ENCODE measurements at places on chromosomes 6 and 20.
A peak's percentile ranks its signal among the peaks of the same experiment; 100 is the strongest.

- DNase-seq, result no peak
Observed at GRCh38 chr20:53921443-53921973, 148.9 kb downstream of the BCAS1 start.

GRCh38 chr6:15804164-15805154 is 141.6 kb upstream of the DTNBP1 start:
- DNase-seq, result no peak

GRCh38 chr6:121584586-121585369 is 149.3 kb downstream of the GJA1 start:
- DNase-seq, result no peak

- no peak for DNase-seq
Observed at GRCh38 chr6:105452376-105452775, 49.5 kb upstream of the PREP start.

GRCh38 chr6:117267054-117267347 is 1.6 kb downstream of the VGLL2 start:
- no peak for DNase-seq

- DNase-seq, result peak; percentile 64
Observed at GRCh38 chr6:68633281-68633971, 1.7 kb upstream of the ADGRB3 start.

DNA sequence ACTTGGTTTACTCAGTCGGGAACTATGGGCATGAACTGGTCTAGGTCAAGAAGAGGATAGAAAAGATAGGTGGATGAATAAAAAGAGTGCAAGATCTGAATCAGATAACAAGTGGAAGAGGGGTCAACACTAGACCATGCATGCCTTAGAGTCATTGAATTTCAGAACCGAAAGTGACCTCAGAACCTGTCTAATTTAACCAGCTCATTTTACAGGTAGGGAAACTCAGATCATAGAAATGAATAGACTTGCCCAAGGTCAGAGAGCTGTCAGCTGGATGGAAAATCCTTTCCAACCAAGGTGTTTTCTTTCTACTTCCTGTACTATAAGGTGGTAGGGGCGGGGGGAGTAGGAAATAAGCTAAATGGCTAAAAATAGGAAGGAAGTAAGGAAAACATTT is 121.4 kb upstream of the ADGRF1 start:
- DNase-seq, result no peak

DNA sequence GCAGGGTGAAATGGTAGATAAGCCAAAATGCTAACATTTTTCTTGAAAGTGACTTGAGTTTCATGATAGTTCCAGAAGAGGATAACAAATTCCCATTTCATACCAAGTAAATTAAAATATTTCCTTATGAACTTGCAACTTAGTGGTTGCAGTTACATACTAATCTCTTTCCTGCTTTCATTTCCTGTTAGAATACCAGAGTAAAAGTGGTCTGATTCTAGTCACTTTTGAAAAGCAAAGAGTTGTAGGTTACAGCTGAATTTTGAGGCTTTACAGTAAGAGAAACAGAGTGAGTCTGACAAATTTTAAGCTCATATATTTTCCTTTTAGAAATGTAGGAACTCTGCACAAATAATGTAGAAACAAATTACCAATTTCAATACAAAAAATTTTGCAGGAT is 117.4 kb downstream of the ZFAND3 start:
- no peak for DNase-seq

DNA sequence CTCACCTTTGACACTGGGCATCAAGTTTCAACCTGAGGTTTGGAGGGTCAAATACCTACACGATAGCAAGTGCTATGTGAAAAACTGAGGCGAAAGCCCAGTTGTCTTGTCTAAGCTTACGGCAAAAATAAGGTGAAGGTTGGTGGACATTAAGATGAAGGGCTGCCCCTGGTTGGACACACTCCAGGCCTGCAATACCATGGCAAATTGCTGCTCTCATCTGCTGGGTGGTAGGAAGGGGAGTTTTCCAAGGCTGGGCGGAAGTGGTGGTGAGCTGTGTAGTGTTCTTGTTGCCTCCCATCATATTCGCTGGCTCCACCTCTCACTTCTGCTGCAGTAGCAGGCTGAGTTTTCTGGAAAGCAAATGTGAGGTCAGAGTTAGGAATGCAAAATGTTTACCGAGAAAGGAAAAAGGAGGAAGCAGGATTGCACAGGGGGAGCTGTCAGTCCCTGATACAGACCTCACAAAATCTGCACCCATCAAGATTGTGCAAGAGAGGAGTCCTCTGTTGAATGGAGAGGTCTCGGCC is 33.7 kb downstream of the SCP2D1 start:
- no peak for DNase-seq

DNA sequence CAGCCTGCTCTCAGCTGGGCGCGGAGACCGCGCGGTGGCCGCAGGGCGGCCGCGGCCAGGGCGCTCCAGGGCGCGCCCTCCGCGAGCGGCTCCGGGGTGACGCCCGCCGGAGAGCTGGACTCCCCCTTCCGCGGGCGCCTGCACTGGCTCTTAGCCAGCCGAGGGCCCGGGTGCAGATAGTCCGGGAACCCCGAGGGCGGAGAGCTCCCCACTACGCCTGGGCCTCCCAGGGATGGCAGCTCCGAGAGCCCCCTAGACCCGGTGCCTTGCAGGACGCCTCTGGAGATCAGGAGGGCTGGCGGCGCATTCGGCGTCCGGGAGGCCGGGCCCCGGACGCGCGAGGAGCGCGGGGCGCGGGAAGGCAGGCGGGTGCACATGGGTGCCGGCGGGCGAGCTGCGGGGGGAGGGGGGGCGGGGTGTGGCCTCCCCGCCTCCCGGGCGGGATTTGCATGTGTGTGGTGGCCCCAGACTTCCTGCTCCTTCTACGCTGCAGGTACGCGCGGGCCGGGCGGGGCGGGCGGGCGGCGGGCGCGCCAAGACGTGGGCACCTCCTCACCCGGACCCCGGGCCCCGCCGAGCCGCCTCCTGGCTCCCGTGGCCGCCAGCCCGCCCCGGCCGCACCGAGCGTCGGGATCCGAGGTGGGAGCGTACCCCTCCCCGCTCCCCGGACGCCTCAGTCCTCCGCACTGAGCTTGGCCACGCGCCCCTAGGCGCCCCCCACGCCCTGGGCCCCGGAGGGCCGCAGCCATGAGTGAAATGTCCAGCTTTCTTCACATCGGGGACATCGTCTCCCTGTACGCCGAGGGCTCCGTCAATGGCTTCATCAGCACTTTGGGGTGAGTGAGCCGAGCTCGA is at the start of gene ITPR3:
Gene ITPR3, plus strand, starts transcription at position 467 of the 855 bp plus-strand sequence. Its CDS starts 281 bp downstream, at position 748.
- DNase-seq, result no peak

GRCh38 chr6:105745464-105746129 is 340.5 kb upstream of the PRDM1 start:
- no peak for DNase-seq

GRCh38 chr6:18359237-18359885 is 27.8 kb upstream of the RNF144B start:
- no peak for DNase-seq

- no peak for DNase-seq
Observed at GRCh38 chr20:49986049-49986448, 3.3 kb downstream of the SNAI1 start.

DNA sequence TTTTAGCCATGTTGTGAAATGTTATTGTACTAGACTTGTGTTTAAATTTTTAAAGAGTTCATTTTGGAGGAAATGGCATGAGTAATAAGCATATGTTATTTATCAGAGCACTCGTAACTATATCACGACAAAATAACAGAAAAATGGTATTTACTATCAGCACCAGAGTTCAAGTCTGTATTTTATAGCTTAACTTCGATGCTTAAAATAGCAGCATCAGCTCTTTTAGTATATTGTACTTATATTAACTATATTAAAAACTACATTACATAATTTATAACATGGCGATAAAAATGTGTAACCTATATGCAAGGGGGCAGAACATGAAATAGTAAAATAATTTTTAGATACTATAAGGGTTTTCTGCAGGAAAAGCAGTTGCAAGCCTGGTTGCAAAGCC is 52.9 kb downstream of the ABRACL start:
- DNase-seq, result no peak

GRCh38 chr20:62469352-62469751 is 6.4 kb downstream of the GATA5 start:
- DNase-seq, result no peak

DNA sequence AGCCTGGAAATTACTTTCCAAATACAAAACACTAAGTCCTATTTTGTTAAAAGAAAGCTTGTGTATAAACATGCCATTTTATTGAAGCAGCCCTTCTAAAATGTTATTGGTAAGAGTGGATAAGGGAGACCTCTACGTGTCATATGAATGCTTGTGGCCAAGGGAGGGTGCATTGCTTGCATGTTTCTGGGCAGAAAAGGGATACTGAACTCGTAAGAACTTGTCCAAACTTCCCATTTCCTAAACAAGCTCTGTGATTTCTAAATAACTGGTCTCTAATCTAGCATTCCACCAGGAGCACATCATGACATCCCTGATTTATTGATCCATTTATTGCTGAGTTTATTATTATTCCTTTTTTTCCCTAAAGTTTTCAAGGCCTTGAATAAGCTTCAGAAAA is 474.1 kb downstream of the CD109 start:
- no peak for DNase-seq

DNA sequence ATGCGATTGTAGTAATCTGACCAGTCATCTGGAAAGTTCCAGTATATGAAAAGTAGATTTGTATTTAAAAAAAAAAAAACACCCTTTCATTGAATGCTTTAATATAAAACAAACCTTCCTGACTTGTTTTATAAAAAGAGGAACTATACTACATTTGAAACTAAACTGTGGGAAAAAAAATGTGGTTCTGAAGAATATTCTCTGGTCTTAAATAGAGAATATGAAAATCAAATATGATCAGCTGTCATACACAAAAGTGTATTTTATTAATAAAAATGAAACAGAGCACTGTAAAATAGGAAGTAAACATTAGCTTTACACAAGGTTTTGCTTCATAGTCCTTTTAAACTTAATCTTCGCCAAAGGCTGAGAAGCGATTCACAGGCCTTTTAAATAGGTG is 25.3 kb upstream of the CD83 start:
- no peak for DNase-seq

- DNase-seq, result no peak
Observed at GRCh38 chr20:54345301-54345724, 130.1 kb upstream of the DOK5 start.

- DNase-seq, result no peak
Observed at GRCh38 chr6:3654898-3655297, 96.6 kb downstream of the PXDC1 start.

DNA sequence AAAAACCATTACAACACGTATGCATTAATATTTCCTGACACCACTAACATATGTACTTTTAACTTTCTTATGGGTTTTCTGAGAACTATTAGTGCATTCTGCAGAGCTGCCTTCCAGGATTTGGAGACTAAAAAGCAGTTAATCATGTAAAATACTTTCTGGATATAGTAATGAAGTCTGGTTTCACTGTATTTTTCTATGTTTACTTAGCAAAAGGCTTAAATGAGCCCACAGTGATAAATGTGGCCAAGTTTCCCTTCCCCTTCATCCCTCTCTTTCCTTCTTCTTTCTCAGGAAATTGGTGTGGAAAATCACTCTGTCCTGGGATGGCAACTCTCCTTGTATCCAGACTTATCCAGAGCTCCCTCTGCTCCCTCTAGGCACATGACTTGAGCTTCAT is 29.7 kb upstream of the ENPP1 start:
- no peak for DNase-seq

GRCh38 chr20:11473983-11474382 is 443.7 kb upstream of the BTBD3 start:
- no peak for DNase-seq

- peak; percentile 80 for DNase-seq
Observed at GRCh38 chr6:47631269-47631772, 67.1 kb upstream of the ADGRF4 start.

- peak; percentile 14 for DNase-seq
Observed at GRCh38 chr6:64010010-64010409, 374.4 kb downstream of the PHF3 start.

DNA sequence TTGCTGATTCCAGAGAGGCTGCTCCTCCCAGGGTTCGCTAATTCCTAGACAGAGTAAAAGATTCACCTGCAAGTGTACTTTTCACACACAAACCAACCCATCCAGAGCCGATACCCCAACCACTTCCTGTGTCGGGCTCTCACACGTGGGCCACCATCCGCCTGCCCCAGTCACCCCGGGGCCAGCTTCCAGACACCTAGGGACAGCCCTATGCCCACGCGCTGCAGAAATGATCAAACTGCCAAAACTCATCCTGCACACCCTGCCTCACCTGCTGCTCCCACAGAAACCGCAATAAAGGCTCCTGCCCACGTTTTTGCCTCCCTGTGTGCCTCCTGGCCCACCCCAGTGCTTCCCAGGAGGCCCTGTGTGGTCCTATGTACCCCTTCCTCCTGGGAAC is 59.5 kb downstream of the PSMG4 start:
- DNase-seq, result no peak

- no peak for DNase-seq
Observed at GRCh38 chr6:44627091-44627882, 239.8 kb downstream of the CDC5L start.

DNA sequence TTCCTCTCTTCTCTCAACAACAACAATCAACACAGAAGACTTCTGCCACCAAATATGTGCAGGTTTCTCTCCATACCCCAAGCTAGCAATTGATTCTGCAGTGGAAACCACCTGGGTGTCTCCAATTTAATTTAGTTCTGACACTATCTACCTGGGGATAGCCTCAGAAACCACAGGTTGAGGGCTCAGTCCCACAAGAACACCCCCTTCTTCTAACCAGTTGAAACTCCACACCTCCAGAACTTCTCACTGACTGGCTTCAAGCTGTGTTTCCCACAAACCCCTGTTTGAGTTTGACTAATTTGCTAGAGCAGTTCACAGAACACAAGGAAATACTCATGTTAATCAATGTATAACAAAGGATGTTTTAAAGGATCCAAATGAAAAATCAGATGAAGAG is 52.5 kb upstream of the SPTLC3 start:
- no peak for DNase-seq

DNA sequence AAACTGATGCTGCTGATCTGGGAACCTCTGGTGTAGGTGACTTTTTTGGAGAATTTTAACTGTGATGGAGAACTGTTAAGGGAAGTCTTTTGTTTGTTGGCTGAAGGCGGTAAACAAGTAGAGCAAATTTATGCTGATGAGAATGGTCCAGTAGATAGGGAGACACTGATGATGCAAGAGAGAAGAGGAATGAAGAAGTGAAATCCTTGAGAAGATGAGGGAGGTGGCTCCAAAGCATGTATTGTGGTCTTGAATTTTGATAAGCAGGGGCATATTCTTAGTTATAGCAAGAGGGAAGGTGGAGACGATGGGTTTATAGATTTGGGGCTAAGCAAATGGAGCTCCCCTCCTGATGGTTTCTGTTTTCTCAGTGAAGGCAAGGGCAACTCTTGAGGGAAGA is 22.0 kb downstream of the MAPK14 start:
- no peak for DNase-seq

Measured in G401 (cell line).